Nephron progenitor cell (in vitro differentiated cells): ENCODE measurements at places on chromosomes 7 and 10.

DNA sequence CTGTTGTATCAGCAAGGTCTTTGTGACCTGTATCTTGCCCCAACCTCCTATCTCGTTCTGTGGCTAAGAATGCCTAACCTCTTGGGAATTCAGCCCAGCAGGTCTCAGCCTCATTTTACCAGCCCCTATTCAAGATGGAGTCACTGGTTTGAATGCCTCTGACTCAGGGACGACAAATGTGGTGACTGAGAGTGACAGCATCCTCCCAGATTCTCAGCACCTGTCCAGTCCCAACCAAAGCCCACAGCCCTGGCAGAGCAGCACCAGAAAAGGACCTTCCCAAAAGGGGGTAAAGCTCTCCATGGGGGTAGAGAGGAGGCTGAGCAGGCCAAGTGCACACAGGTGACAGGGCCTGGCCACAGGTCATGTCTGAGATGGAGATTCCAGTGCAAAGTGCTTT is 35.4 kb upstream of the GPAM start:
- DNase-seq: no peak

DNA sequence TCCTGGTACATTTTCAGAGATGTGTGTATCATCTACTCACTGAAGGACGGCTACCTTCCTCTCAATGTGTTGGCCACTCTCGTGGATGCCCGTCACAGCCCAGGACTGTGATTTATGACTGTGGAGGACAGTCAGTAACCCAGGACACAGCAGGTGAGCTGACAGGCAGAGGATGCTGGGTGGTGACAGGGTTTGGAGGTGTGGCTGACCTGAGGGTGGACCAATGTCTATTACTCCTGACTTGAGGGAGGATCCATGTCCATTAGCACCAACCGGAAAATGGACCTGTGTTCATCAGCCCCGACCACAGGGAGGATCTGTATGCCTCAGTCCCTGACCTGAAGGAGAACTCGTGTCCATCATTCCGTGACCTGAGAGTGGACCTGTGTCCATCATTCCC is 96.1 kb downstream of the ADCY1 start:
- no peak for DNase-seq

DNA sequence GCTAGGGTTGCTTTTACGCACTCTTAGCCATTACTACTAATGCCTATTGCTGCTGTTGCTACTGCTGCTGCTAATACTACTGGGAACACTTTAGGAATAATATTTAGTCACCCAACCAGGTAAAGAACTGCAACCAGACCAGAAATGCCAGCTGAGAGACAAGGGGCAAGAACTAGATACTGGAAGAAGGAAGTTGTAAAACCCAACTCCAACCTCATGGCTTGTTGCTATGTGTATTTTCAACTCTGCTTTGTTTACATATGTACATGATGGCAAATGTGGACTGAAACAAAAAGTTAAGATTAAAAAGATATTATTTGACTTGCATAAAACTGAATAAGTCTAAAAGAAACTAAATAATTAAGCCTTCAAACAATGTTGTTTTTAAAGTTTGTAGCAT is 177.7 kb downstream of the GNAT3 start:
- DNase-seq: no peak

- DNase-seq: no peak
Measured at GRCh38 chr10:77890097-77890496, 36.5 kb downstream of the DLG5 start.

- no peak for DNase-seq
Measured at GRCh38 chr10:32155075-32155516, 98.9 kb upstream of the KIF5B start.

GRCh38 chr7:14424675-14425074 is 435.2 kb upstream of the ETV1 start:
- DNase-seq: no peak

DNA sequence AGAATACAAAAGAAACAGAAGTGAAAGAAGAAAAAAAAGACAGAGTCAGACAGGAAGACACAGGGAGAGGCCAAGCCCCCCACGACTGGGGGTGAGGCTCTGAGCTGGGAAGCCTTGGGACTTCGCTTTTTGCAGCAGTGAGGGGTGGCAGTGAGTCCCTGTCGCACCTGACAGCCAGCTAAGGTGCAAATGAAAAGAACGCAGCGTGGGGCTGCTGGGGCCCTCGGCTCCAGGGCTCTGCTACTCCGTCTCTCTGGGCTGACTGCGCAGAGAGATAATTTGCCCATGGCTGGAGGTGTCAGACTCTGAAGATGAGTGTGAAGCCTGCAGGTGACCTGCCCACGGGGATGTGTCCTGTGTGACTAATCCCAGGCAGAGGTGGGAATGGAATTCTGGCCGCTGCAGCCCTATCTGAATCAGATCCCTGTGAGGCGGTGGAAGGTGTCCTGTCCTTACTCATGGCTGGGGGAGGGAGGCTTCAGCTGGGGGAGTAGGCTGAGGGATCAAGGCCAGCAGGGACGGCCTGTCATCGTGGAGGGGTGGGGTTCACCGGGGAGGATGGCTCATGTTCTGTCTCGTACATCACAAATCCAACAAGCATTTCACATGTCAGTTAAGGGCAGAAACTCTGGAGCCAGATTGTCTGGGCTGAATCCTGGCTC is 96.4 kb downstream of the SLIT1 start:
- DNase-seq: peak; percentile 46

- DNase-seq: no peak
Measured at GRCh38 chr7:133381965-133382364, 129.1 kb downstream of the EXOC4 start.

DNA sequence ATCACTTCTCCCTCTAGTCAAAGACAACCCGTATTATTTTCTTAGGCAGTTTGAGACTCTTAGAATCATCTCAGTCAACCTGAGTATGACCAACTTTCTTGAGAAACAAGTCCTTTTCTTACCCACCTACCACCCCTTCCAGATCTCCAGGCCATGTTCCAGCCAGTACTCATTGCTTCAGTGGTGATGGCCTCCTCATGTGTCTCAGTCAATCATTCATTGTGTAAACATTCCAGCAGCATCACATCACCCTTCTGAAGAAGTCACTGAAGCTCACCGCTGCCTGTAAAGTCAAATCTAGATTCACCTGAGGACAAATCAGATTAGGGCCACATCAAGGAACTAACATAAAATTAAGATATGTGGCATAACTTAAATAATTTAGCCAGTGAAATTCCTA is 467.2 kb upstream of the NRP1 start:
- no peak for DNase-seq

DNA sequence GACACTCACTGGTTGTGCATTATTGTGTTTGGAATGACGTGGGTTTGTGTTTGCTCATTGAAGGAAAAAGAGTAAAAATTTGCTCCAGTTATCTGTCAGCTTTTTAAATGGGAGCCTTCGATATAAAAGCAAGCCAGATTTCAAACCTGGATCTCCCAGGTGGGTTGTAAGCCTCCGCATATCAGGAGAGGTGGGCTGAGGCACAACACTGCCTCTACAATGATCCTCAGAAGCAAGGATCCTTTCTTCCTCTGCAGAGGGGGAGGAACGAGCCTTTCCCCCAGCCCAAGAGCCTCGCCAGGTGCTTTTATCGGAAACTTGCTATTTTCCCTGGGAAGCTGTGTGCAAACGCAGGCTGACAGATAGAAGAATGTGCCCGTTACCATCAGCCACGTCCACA is 331.0 kb upstream of the MGMT start:
- no peak for DNase-seq

GRCh38 chr7:116351966-116352365 is 141.6 kb downstream of the TES start:
- no peak for DNase-seq

DNA sequence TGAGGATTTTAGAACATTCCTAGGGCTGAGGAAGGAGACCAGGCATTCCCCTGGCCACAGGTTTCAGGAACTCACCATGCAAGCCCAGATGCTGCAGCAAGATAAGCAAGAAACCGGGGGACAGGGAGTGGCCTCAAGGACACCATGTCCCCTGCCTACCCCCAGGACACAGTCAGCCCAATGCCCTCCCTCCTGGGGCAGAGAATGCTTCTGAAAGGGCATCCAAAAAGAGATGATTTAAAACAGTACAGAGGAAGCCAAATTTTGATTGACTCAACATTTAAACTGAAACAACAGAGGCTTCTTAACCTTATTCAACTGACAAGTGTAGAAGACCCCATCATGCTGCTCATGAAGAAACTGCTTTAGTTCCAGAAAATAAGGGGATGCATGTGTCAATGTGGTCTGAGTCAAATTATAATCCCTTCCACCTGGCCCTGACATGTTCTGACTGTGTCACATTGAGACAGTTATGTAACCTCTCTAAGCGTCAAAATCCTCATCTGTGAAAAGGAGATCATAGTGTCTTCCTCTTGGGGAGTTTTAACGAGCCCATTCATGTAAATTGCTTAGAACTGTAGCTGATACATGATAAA is 60.0 kb downstream of the ICA1 start:
- no peak for DNase-seq

DNA sequence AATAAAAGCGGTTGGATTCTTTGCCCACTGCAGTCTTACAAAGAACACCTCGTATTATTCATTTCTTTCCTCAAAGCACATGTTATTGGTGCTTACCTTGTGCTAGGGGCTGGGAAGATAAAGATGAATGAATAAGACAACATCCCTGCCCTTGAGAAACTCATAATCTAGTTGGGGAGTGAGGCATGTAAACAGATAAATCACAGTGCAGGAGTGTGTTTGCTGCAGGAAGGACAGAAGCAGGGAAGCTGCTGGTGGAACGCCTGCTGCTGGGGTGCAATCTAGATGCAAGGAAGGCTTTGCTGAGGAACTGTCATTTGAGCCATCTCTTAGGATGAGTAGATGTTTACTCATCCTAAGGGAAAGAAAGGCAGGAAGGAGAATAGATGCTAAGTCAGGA is 135.6 kb downstream of the TMEM178B start:
- no peak for DNase-seq

DNA sequence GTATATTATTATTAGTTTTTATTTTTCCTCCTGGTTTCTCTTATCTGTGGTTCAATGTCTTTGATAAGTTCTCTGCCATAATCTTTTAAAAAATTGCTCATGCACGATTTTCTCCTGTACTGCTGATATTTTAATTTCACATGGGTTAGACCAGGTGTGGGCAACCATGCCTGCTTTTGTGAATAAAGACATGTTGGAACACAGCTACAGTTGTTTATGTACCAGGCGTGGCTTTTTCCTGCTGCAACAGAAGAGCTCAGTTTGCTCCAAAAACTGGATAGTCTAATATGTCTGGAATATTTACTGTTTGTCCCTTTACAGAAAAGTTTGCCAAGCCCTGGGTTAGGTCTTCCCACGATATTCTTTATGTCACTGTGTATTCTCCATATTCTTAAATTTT is 105.2 kb downstream of the VWC2 start:
- DNase-seq: no peak

- DNase-seq: no peak
Measured at GRCh38 chr10:7950981-7951847, 103.3 kb upstream of the GATA3 start.

GRCh38 chr10:56316603-56317002 is 44.5 kb downstream of the ZWINT start:
- DNase-seq: no peak

- DNase-seq: no peak
Measured at GRCh38 chr7:6030988-6031387, at the start of gene ANKRD61. Gene ANKRD61, plus strand, starts transcription at chr7:6031376. Its CDS starts 0 bp downstream, at chr7:6031376.

GRCh38 chr7:25386311-25386744 is 158.0 kb upstream of the NPVF start:
- DNase-seq: no peak

DNA sequence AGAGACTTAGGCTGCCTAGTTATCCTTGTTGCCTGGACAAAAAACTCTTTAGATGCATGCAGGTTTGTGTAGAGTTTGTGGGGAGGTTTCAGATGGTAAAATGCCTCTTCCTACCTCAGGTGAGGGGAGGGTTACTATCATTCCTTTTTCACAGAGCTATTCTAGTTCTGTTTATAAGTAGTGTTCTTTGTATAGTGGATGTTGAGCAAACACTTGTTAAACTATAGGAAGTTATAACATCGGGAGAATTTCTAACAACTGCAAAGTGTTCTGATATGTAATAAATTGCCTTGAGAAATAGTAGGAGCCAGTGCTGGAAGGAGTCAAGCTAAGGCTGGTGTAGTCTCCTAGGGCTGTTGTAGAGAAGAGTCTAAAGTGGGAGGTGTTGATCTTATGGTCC is 6.7 kb upstream of the FAS start:
- no peak for DNase-seq

- DNase-seq: no peak
Measured at GRCh38 chr10:47295411-47295810, 4.6 kb upstream of the GDF10 start.

DNA sequence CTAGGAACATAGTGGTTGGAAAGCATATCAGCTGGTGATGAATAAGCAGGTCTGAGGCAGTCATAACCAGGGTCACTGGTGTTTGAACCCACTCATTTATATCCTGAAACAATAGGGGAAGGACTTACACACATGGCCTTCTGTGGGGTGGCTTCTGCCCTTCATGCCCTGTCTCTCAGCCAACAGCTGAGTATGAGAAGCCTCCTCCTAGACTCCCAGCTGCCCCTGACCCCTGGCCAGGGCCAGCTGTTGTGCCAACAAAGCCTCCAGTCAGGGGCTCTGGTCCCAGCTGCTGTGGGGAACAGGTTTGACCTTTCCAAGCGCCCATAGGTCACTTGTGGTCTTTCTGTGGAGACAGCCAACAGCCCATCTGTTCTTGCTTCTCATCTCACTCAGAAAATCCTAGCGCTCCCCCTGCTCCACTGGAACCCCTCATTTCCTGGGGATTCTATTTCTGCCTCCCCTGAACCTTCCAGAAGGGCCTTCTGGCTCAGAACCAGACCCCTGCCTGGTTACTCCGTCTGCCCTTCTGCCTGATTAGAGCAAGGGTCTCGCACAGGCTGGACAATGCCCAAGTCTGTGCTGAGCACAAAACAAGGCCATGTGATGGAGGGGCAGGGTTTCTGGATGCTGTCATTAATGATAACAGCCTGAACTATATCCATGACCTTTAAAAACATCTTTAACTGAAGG is 9.7 kb upstream of the PURB start:
- DNase-seq: no peak

DNA sequence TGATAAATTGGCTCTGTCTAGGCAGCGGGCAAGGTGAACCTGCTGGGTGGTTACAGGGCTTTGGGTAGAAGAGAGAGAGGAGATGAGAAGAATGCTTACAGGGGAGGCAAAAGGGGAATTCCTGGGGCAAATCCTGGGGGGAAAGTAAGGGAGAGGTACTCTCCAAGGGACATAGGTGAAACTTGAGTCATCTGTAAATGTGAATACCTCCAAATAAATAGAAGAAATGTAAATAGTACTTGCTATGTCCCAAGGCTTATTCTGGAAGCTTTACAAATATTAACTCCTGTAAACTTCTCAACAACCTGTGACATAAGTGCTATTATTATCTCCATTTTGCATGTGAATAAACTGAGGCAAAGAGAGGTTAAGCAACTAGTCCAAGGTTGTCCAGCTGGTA is 57.7 kb upstream of the CDK13 start:
- DNase-seq: no peak
